ENCODE measurements at places on chromosomes 16 and 17.

DNA sequence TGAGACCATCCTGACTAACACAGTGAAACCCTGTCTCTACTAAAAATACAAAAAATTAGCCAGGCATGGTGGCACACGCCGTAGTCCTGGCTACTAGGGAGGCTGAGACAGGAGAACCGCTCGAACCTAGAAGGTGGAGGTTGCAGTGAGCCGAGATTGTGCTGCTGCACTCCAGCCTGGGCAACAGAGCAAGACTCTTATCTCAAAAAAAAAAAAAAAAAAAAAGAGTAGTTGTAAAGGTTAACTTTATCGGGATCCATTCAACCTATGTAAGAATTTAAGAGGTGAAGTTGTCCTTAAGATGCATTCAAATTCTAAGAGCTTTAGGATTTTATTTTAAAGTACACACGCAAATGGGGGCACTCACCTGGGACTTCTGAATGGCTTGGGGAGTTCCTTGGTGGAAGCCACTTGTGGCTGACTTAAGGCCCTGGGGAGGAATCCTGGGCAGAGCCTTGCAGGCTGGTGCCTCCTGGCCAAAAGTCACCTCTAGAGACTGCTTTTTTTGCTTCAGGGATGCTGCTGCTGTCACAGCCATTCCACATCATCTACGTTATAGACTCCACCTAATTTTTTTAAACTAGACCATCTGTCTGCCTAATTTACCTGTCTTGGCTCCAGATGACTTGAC lies 3.3 kb downstream of the CTCF start:
- DNase-seq: no peak

- DNase-seq: no peak
Observed at GRCh38 chr16:12229759-12230594, 253.4 kb downstream of the SNX29 start.

GRCh38 chr16:15817446-15817845 lies 39.4 kb downstream of the MYH11 start:
- DNase-seq: no peak

GRCh38 chr17:66354981-66355380 lies 52.6 kb downstream of the PRKCA start:
- no peak for DNase-seq

Measured in activated CD4-positive, CD25-positive, alpha-beta regulatory T cell treated with anti-CD3 and anti-CD28 coated beads, Interleukin-2, amount 50 U/mL, for 16 hours (primary cell).